HS-5 (cell line): ENCODE measurements at places on chromosomes 2 and 18.

- DNase-seq: no peak
Measured at GRCh38 chr18:27014841-27015240, 149.3 kb upstream of the AQP4 start.

- peak; percentile 34 for DNase-seq
Measured at GRCh38 chr2:180890781-180891180, 89.6 kb upstream of the UBE2E3 start.

DNA sequence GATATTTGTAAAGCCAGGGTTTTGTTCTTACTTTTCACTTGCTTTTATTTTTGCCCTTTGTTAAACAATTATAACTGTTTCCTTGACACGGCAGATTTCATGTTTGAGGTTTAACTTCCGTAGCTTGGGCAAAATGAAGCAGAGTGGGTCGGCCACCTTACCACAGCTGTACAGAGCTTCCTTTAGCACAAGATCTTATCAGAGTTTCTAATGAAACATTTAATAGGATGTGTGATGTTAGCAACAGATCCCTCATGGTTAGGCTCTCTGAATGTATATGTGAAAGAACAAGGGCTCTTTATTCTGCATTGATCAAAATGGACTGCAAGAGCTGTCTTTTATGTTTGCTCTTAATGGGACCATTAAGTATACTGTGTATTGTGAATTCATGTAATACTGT lies 22.3 kb downstream of the RNF125 start:
- no peak for DNase-seq

DNA sequence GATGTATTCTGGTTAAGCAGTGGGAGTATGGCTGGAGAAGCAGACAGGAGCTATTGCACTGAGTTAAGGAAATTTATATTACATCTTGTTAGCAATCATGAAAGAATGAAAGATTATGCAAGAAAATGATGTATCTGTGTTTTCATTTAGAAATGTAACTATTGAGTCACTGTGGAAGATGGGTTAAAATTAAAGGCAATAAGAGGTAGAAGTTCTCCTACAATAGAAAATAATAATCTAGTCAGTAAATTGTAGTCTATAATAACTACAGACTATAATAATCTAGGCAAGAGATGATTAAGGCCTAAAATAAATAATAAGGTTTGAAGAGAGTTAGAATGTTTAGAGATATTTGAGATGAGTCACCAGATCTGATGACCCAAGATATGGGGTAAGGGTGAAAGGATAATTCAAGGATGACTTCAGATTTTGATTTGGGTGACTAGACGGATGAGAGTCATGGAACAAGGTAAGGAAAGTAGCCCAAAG lies 371.9 kb upstream of the KCNH7 start:
- peak; percentile 77 for DNase-seq

DNA sequence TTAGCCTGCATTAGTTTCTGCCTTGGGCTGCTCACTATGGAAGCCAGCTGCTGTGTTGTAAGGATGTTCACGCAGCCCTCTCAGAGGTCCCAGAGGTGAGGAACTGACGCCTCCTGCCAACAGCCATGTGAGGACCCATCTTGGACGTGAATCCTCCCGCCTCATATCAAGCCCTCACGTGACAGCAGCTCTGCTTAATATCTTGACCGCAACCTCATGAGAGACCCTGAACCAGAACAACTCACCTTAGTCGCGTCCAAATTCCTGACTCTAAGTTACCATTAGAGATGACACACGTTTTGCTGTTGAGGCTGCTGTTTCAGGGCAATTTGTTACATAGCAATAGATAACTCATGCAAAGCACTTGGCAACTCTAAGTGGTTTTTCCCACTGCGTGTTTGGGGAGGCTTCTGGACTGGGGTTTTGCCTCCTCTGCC lies 97.7 kb downstream of the TMEM17 start:
- no peak for DNase-seq

- DNase-seq: peak; percentile 86
Measured at GRCh38 chr2:64359892-64360657, 93.9 kb upstream of the LGALSL start.
